NAMALWA (cell line): ENCODE measurements at places on chromosomes 13 and 19.

DNA sequence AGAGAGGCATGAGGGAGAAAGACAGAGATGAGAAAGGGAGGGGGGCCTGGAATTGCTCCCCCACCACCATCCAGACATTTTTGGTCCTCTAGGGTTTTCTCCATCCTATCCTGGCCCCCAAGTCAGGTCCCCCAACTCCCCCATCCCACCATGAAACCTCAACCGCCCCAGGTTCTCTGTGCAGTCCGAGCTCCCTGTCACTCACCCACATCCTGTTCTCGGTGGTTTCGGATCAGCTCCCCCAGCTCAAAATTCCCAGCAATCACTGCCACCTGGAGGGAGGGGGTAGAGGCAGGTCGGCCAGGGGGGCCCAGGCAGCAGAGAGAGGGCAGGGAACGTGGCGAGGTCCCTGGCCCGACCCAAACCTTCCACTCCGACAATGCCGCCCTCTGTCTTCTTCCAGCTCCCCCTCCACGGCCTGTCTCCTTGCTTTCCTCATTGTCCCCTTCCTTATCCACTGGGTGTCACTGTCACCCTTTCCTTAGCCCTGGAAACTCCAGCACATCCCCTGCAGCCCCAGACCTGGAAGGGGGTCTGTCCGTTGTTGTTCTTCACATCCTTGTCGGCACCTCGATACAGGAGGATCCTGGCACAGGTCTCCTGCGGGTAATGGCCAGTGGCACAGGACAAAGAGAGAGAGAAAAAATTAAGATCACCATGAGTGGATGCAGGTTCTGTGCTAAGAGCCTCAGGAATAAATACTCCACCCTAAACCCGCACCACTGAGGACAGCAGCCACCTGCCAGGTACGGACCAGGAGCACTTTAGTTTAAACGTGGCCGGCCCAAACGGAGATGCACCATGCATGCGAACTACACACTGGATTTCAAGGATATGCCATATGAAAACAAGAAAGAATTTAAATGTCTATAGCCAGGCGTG lies 15.4 kb downstream of the SHANK1 start:
- no peak for DNase-seq

DNA sequence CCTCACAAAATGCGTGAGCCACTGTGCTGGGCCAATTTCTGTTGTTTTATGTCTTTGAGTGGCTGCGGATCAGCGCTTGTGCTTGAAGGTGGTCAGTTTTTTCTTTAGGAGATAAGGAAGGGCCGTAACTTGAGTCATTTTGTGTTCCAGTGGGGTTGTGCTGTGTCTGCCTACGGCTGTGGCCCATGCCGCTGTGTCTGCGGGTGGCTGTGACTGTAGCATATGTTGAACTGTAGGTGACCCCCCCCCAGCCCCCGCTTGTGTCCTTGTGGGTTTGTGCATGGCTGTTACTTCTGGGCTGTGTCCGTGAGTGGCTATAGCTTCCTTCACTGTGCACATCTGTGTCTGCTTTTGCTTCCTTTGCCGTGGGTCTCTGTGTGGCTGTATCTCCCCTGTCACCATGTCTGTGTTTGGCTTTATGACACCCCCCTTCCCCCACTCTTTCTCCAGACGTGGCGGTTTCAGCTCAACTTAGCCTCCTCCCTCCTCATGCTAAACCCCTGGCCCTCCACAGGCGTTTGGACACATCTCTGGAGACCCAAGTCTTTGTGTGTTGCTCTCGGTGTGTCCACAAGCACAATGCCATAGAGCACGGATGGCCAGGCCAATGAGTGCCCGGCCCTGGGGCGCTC lies 675 bp downstream of the PPP1R14A start:
- no peak for DNase-seq

DNA sequence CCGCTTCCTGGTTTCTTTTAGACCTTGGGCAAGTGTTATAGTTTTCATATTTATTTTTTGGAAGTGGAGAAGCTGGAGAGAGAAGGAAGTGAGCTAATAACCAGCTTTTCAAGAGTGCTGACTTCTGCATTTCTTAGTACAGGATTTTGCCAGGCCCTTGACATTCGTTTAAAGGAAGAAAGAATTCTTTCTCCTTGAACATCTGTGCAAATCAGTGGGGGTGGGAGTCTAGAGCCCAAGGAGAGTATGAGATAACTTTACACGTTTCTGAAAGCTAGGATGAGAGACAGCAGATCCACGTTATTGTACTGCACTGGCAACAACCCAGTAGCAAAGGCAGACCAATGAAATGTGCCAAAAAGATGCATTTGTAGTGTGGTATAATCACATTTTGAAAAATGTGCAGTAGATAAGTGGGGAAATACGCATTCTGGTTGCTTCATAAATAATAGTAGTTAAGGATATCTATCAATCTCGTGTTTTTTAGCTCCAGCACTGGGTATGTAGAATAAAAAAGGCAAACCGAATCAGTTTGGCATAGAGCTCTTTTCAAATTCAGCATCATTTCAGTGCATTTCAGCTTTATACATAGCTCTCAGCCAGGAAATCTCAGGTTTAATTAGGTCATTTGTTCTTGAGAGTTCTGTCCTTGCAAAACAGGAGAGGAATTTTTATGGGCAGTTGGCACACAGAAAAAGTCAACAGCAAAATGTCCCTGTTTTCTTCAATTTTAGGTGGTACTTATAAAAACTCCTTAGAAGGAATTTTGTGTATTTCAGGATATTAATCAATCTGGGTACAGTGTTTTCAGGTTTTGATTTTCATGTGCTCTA lies 4.3 kb downstream of the RNF113B start:
- DNase-seq: no peak

DNA sequence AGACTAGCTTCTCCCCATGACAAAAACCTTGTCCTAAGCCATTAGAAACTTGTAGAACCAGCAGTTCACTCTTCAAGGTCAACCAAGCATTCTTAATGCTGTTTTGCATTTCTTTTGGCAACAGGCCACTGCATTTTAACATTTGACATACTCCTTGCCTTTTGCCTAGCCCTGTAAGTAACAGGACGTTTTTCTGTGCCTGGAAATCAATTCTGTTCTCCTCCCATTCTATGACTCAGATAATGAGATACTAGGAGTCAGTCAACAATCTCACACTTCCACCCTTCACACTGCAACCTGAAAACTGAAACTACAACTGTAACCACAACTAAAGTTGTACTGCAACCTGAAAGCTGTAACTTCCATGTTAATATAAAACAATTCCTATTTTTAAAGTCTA lies 268.7 kb downstream of the MZT1 start:
- DNase-seq: no peak

- no peak for DNase-seq
These were observed 35.2 kb upstream of the SLC7A10 start for GRCh38 chr19:33260628-33261418.

GRCh38 chr19:42442833-42443232 lies at the start of gene CXCL17:
Gene CXCL17 (minus strand): TSS chr19:42442946. CDS start chr19:42442832, 114 bp downstream.
- DNase-seq: no peak

- no peak for DNase-seq
These were observed 12.2 kb downstream of the CFD start for GRCh38 chr19:871446-872265.

DNA sequence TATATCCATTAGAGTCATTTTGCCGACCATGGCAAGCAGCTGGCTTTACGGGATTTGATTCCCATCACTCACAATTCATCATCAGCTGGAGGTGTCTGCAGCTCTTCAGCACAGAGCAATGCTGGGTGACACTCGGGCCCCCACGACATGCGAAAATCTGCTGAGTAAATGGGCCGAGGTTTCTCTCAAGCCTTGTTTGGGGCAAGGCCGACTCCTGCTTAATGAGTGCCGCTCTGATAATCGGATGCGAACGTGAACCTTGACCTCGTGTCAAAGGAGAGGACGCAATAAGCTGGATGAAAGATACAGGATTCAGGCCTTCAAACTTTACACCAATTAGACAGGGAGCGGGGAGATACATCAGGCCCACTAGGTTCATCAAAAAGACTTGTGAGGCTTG lies 65.2 kb downstream of the GGACT start:
- no peak for DNase-seq

DNA sequence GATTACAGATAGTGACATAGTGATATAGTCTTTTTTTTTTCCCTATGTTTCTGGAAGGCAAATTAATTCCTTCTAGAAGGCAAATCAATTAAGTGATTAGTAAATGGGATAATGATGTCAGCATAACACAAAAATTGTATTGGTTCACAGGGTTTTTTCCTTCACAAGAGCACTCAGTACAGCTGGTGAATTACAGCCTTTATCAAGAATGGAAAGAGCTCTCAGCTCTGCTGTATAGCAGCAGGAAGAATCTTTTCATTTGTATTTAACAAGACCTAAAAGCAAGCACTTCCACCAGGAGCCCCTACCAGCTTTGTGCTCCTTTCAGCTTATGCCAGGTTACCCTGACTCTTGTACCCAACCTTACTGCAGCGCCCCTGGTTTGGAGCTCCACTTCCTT lies 90.8 kb downstream of the SERP2 start:
- no peak for DNase-seq

GRCh38 chr19:47231215-47232054 lies 436 bp upstream of the BBC3 start:
- peak; percentile 86 for DNase-seq

DNA sequence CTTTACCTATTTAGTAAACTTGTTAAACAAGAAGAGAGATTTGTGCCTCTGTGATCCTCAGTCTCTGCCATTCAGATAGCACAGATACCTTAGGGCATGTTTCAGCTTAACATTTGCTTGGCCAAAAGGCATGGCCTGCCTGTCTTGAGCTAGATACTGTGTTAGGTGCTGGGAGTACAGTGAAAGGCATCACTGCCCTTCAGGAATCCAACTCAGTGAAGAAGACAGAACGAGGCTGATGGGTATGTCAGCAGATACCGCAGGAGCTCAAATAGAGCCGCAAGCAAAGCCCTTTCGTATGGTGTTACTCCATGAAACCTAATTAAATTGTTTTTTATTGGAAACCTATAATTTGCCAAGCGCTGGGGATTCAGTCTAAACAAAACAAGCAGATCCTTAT lies 12.9 kb downstream of the ZNF507 start:
- no peak for DNase-seq

GRCh38 chr13:55410398-55411330 lies 1730.1 kb upstream of the PRR20A start:
- DNase-seq: no peak

GRCh38 chr19:1394252-1395193 lies 6.8 kb downstream of the GAMT start:
- DNase-seq: no peak

- no peak for DNase-seq
These were observed 29.1 kb downstream of the KCNC3 start for GRCh38 chr19:50300051-50300450.

DNA sequence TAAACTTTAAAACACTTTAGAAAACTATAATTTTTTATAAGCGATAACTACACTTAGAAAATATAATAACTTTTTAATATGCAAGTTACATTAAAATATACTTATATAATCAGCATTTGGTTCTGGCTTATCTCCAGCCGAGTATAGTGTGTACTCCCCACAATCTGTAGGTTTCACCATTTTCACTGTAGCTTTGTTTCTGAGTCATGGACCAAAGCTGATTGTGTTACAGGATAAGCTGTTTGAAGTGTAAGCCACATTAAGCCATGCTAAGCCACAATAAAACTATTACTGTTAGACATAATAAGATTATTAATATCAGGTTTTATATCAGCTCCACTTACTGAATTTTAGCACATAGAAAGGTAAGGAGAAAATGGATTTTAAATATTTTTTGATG lies 43.8 kb downstream of the CCDC122 start:
- no peak for DNase-seq

- no peak for DNase-seq
These were observed 347.9 kb downstream of the FGF9 start for GRCh38 chr13:22018836-22019210.

GRCh38 chr19:19404879-19405860 lies at the start of gene GATAD2A:
Gene GATAD2A (plus strand): TSS chr19:19405675. CDS start chr19:19465346, 59,671 bp downstream.
- peak; percentile 89 for DNase-seq

GRCh38 chr19:16218851-16219250 lies 21.1 kb downstream of the AP1M1 start:
- no peak for DNase-seq

- DNase-seq: peak; percentile 72
These were observed 639 bp downstream of the LENG1 start for GRCh38 chr19:54158812-54159351.

GRCh38 chr13:112213467-112214255 lies 146.7 kb downstream of the SOX1 start:
- no peak for DNase-seq

- DNase-seq: peak; percentile 79
These were observed 17.8 kb upstream of the ENOX1 start for GRCh38 chr13:43804461-43805070.

DNA sequence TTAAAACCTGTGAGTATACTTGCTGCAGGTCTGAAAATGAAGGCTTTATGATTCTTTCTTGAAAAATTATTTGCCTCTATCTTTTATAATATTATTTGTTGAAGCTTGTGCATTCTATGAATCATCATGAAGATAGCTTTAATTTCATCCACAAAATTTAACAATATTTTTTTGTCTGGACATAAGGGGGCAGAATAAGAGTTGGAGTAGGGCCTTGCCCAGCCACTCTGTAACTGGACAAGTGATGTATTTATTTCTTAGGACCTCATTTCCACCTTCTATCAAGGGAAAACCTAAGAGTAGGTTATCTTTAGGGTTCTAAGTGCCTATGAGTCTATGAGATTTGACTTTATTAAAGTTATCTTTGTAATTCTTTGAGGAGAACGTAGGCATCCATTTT lies 49.9 kb downstream of the N4BP2L1 start:
- no peak for DNase-seq

DNA sequence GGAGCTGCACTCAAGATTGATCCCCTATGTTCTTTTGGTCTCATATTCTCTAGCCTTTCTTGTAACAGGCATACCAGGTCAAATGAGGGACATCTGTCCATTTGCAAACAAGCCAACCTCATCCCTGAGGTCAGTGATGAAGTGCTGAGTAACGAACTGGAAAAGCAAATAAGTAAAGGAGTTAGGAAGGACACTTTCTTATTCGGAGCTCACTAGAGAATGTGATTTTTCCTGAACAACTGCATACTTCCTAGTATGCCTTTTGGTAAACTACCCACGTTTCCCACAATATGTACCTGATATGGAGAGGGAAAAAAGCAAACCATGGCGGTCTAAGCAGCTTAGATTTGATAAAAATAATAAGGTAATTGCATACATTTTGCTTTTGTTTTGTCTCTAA lies 91.0 kb upstream of the MYCBP2 start:
- no peak for DNase-seq

- DNase-seq: no peak
These were observed 77.9 kb downstream of the TRPC4 start for GRCh38 chr13:37791699-37792098.

DNA sequence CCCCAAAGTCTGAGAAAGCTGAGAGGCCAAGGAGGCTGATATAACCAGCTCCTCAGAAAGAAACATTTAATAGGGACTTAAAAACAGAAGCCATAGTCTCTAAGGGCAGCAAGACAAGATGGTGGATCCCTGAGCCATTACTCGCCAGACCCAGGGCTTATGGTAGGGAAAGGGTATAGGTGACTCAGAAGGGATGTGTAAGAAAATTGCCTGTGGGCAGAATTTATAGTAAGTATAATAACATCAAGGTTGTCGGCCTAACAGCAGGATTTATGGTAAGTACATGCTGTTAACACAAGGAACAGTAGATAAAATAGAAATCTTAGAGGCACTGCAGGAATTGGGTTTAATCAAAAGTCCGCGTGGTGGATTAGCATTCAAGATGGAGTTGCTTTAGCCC lies 14.7 kb downstream of the KBTBD6 start:
- DNase-seq: no peak

DNA sequence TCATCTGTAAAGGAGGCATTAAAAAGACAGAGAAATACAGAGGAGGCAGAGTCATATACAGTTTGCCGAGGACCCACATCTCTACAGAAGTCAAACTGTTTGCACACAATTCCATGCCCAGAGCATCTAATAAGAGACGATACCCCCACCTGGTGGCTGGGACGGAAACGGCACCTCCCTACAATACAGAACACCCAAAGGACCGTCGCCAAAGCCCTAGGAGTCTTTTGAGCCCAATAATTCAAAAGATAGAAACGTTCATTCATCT lies 703 bp upstream of the PLEKHG2 start:
- DNase-seq: peak; percentile 97
